ENCODE measurements at places on chromosomes 12 and 14.

DNA sequence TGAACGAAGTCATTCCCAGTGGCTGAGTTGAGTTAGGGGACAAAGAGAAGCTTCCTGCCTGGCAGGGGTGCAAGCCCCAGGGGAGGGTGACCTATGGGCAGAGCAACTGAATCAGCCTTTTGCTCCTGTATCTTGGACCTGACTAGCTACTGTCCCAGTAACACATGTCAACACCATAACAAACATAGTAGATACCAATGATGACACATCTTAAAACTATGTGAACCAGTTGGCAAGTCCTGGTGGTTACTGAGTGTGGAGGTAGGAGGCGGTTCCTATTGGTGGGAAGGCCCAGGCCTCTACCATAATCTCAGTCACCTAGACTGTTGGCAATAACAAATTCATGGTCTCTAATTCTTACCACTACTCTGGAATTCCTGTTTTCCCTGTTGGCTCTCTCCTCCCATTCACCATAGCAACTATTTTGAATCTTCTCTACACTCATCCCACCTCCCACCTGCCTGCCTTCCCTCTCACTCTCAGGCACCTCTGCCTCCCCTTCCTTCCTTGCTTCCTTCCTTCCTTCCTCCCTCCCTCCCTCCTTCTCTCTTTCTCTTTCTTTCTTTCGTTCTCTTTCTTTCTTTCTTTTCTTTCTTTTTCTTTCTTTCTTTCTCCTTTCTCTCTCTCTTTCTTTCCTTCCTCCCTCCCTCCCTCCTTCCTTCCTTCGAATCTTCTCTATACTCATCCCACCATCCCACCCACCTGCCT lies 8.1 kb upstream of the P2RX7 start:
- no peak for DNase-seq

- DNase-seq: no peak
Observed at GRCh38 chr12:106629797-106630659, 47.2 kb downstream of the RFX4 start.

DNA sequence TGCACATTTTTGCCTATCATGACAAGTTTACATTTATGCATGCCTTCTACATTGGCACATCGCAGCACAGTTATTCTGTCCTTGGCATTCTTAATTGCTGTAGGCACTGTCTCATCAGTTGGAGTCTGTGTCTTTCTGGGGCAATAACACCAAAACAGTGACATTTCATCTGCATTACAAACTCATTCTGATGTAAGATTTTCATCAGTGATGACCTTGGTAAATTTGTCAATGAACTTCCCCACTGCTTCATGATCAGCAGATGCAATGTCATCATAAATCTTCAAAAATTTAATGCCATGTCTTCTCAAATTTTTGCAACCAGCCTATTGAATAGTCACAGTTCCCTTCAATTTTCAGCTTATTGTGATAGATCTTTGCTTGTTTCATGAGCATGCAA lies 85.5 kb downstream of the CAPZA3 start:
- no peak for DNase-seq

GRCh38 chr12:94427501-94428381 lies 31.9 kb downstream of the CEP83 start:
- no peak for DNase-seq

DNA sequence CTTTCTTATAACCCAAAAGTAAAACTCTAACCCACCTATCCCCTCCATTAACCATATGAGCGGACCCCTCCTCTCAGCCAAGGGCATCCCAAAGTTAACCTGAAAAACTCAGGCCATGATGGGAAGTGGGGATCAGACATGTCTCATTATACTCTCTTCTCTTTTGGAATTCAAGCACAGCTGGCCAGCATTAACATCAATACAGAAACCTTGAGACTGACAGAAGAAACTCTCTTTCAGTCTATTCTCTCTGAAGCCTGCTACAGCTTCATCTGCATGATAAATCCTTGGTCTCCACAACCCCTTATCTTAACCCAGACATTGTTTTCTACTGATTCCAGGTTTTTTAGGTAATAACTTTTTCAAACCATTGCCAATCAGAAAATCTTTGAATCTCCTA lies 17.5 kb upstream of the SLCO1B3 start:
- no peak for DNase-seq

DNA sequence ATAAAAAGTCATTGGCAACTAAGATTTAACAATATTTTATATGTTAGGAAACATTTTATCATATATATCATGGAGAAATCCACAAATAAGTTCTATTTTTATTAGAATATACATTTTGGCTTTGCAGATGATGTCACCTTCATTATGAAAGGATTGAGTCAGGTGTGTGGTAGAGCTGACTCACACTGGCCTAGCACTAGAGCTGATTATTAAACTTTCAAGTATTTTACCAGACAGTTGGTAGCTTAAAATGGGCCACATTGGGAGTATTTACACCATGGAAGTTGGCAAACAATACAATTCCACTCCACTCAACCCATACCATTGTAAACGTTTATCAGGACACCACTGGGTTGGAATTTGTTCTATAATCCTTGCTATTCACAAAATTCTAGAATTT lies 1036.6 kb downstream of the TRHDE start:
- DNase-seq: no peak

- DNase-seq: no peak
Observed at GRCh38 chr14:24982472-24983155, 67.3 kb downstream of the STXBP6 start.

Measured in Karpas-422 (cell line).